ENCODE measurements at places on chromosomes 7 and 10.

GRCh38 chr10:111261081-111261615, 184.3 kb downstream of the ADRA2A start:
- no peak for DNase-seq

GRCh38 chr7:34354899-34355298, 303.1 kb upstream of the NPSR1 start:
- DNase-seq = no peak

GRCh38 chr7:16268821-16269768, 152.2 kb downstream of the CRPPA start:
- DNase-seq = no peak

DNA sequence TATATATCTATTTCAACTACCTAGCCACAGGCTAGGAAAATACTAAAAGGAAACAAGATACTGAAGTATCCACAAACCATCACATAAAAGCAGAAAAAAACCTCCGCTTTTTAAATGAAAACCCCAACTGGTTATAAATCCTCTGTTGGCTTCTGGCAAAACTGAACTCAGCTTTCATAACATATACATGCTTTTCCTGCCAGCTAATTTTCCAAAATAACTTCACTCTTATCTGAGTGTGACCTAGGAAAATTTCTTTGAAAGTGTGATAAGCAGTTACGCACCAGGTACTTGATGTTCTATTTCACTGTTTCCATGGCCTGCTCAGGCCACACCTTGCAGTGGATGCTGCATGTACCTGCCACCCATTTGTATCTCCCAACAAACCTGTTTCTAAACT, 11.8 kb downstream of the FAM3C start:
- DNase-seq = no peak

- DNase-seq = no peak
These were observed 207.1 kb upstream of the RHOBTB1 start for GRCh38 chr10:61151059-61151458.

- peak; percentile 90 for DNase-seq
These were observed at the start of gene IMPDH1 for GRCh38 chr7:128409596-128410450. Gene IMPDH1 (minus strand): TSS chr7:128409982. CDS start chr7:128409901, 81 bp downstream.

GRCh38 chr7:39069896-39070881, 92.5 kb downstream of the POU6F2 start:
- DNase-seq = no peak

GRCh38 chr10:6953271-6953801, 373.3 kb upstream of the PRKCQ start:
- DNase-seq = peak; percentile 33

DNA sequence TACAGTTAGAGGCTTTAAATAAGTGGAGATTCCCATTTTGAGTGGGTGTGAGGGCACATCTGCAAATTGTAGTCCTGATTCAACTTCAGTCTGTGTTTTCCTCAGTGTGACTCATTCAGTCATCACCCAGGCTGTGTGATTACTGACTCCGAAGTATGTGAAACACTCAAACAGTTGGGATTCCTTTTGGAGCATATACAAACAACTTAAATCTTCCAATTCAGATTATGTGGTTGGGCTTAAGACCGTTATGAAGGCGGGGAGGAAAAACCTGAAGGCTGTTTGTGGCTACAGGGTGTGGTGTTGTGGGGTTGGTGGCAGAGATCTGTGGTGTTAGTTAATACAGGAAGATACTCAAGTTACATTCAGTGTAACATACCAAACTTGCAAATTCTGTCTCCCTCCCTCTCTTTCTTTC, 259.7 kb upstream of the FERD3L start:
- DNase-seq = peak; percentile 48

DNA sequence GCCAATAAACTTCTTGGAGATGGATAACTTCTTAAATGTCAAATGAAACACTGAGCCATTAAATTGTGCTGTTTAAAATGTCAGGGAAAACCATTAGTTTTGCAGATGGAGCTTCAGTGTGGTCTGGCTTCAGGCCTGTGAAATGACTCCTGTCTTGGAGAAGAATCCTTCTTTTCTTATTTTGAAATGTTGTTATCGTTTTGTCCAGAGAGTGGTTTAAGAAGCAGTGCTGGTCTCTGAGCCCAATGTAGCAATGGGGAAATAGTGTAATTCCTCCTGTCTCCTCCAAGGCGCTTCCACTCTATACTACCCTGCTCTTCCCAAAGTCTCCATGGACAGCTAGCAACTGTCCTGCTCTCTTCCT, 177.6 kb downstream of the REEP3 start:
- DNase-seq = peak; percentile 58

DNA sequence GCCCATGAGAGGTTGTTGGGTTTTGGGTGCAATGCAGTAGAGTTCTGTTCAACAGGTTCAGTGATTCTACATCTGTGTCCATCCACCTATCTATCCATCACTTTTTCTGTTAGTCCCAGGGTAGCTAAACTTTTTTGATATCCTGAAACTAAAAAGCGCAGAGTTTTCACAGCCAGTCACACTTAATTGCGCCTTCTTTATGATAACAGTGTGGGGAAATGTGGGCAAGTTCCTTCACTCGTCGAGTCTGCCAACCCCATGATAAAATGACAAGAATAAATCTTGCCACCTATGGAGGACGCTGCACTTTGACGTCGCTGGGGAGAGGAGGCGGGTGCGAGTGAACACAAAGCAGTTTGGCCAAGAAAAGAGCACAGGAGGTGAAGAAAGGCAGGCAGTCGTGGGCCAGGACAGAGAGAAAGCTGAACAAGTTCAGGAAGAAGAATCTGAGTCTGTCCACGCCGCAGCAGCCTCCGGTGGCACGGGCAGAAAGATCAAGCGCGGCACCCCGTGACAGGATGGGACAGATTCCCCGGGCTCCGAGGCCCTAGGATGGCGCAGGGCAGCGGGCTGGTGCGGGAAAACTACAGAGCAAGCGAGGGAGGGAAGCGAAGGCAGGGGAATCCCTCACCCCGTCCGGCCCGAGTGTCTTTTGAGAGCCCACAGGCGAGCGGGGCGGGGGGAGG, 9.2 kb downstream of the SP8 start:
- DNase-seq = no peak
